ENCODE measurements at places on chromosomes 2 and 18.

GRCh38 chr2:182558564-182558963 lies 131.7 kb upstream of the PDE1A start:
- no peak for DNase-seq

- no peak for DNase-seq
These were observed 62.8 kb upstream of the RNF152 start for GRCh38 chr18:61955644-61956043.

DNA sequence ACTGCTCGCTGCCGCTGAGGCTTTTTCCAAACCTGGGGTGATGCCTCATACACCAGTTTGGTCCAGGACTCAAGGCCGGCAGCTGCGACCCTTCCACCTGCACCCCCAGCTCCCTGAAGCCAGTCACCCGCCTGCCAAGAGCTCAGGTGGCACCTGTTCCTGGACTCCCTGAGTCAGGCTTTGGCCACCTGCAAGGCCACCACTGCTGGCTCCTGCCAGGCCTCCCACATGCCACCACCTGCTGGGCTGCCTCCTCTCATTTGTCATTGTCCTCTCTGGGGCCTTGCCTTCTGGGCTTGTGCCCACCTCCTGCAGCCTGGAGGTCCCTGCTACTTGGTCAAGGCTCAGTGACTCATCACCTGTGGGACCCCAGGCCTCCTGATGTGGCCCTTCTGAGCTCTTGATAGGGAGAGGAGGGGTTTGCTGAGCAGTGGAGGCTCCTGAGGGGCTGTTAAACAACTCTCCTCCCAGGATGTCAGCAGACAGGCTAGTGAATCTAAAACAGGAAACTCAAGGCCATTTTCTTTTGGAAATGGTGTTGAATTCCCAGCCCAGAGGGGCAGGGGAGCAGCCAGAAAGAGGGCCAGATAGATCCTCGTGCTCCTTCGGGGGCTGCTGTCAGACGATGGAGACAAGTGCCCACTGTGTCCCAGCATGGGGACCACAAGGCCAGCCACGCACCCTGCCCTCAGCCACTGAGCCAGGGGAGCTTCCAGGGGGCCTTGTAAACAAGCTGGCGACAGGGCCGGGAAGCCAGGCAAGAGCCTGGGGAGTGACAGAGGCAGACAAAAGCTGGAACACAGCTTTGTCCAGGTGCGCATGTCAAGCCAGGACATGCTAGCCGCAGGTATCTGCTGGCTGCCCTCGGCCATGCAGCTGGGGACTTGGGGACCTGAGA lies 416.8 kb downstream of the LRATD1 start:
- no peak for DNase-seq

- no peak for DNase-seq
These were observed 100.7 kb downstream of the LYPD6 start for GRCh38 chr2:149430743-149431736.

DNA sequence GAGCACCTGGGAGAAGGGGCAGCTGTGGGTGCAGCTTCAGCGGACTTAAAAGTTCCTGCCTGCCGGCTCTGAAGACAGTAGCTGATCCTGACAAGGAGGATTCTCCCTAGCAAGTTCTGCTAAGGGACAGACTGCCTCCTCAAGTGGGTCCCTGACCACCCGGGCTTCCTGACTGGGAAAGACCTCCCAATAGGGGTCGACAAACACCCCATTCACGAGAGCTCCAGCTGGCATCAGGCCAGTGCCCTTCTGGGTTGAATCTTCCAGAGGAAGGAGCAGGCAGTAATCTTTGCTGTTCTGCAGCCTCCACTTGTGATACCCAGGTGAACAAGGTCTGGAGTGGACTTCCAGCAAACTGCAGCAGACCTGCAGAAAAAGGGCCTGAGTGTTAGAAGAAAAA lies 632.9 kb downstream of the CCDC85A start:
- no peak for DNase-seq

- no peak for DNase-seq
These were observed 203.9 kb downstream of the PHLPP1 start for GRCh38 chr18:62919109-62919838.

GRCh38 chr2:215427585-215427984 lies 8.3 kb downstream of the FN1 start:
- DNase-seq, result no peak

- DNase-seq, result no peak
These were observed 27.2 kb upstream of the LPIN2 start for GRCh38 chr18:3040173-3040572.

- no peak for DNase-seq
These were observed 9.0 kb downstream of the EMX1 start for GRCh38 chr2:72926368-72926767.

DNA sequence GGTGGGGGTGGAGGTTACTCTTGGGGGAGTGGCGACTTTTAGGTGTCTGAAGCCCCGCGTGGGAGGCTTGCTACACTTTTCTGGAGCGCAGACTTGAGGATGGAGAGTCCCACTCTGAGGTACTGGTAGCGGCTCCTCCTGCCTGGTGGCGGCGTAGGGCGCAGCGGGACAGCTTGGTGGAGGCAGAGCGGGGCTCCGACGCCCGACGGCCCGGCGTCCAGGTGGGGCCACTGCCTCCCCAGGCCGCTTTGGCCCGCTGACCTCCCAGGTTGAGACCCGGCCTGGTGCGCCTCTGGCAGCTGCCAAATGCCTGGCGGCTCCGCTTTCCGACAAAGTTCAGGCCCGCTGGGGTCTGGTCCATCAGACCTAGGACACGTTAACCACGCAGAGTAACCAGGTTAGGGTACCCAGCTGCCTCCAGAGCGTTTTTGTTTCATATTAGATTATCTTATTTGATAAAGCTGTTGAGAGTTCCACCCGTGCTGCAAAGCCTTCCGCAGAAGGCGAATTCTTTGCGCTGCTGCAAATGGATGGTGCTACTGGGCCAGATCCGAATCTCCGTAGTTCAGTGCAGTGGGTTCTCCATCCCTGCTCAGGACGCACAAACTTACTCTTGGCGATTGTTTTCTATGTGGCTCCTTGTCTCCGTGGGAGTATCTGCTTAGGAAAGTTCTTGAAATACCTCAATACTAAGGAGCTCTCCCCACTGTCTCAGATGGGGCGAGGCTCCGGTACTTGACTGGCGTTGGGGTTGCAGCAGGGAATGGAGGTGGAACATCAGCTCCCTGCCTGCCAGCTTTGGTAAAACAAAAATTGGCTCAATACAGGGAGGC lies 405.9 kb downstream of the XIRP2 start:
- no peak for DNase-seq

GRCh38 chr2:22907330-22907729 lies 477.6 kb upstream of the KLHL29 start:
- no peak for DNase-seq

DNA sequence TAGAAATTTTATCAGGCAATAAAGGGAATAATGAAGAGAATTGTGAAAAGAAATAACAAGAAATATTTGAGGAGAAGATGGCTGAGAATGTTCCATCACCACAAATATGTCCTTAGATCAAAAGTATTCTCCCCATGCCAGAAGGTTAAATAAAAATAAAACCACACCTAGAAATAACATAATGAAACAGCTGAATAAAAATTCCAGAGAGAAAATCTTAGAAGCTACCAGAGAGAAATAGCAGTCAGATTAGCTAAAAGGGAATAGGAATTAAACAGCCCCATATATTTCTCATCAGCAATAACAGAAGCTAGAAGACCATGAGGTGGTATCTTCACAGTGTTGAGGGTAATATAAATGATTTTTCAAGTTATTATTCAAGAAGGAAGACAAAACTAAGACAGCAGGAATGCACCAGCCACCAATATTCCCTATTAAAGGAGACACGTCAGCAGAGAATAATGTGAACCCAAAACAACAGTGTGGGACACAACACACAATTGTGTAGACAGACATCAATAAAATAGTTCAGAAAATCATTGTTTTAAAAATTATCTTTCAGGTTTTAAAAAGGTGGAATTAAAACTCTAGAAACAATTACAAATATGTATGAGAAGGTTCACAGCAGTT lies 82.0 kb upstream of the NEDD4L start:
- no peak for DNase-seq

- DNase-seq, result no peak
These were observed 129.5 kb upstream of the CAVIN2 start for GRCh38 chr2:191976436-191976835.

DNA sequence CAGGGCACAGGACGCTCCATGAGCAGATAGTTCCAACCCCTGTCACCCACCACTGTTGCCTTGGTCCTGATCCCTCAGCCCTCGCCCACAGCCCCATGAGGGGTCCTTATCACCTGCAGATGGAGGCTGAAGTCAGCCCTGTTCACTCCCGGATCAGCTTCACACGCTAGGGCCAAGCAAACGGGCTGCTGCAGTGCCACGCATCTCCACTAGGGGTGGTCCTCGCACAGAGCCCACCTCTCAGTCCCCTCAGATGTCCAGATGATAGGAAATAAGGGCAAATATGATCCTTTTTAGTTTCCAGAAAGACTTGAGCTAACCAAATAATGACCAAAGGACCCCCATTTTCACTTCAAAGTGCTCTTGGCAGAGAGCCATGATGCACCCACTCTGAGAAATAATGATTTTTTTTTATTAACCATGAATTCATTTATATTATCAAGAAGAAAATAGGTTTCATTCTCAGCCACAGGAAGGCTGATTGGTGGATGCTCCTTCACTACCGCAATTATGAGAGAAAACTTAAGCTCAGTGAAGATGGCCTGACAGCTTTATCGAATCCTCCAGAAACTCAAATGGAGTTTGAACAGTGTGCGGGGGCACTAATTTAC lies 71.9 kb upstream of the KLHL29 start:
- no peak for DNase-seq

DNA sequence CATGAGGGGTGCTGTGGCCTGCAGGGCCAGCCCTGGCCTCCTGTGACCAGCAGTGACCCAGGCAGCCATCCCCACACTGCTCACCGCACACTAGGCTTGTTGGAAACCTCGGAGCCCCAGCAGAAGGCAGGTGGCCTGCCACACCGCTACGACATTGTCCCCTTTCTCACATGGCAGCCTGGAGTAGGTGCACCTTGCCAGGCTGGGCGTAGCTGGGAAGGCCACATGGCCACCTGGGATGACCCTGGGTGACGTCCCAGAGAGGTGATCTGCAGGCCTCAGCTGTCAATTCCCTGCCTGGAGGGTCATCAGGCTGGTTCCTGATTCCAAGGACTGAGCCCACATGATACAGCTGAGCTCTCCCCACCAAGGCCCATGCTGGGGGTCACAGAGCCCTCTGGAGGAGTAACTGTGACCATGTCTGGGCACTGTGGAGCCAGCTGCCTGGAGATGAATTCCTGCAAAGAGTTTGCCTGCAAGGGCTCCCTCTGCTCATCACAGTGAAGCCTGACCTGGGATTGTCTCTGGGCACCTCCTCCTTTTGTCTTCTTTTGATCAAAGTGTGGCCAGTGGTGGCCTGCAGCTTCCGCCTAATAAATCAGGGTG lies 119.6 kb upstream of the OTOS start:
- no peak for DNase-seq

DNA sequence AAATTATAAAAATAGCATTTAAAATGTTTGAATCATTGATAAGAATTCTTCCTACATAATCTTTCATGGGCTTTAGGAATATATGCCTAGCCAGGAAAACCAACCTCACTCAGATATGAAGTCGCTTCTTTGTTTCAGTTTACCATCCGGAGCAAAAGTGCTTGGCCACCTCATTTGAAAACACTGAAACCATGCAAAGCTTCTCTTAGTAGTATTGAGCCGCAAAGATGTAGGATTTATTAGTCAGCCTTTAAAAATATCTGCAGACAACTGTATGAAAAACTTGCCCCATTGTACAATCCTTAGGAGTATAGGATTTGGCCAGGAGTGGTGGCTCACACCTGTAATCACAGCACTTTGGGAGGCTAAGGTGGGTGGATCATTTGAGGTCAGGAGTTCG lies 24.3 kb upstream of the GPD2 start:
- no peak for DNase-seq

GRCh38 chr2:99710721-99711120 lies 220.9 kb upstream of the REV1 start:
- DNase-seq, result peak; percentile 29

GRCh38 chr2:124025171-124025580 lies at the start of gene CNTNAP5:
CNTNAP5 (plus strand) TSS chr2:124025287; CDS start chr2:124025651, 364 bp downstream.
- peak; percentile 48 for DNase-seq

GRCh38 chr2:11630855-11631254 lies 39.1 kb downstream of the NTSR2 start:
- no peak for DNase-seq

GRCh38 chr18:61900504-61901281 lies 7.9 kb upstream of the RNF152 start:
- no peak for DNase-seq

GRCh38 chr2:230000118-230000841 lies 68.4 kb downstream of the SLC16A14 start:
- DNase-seq, result no peak

DNA sequence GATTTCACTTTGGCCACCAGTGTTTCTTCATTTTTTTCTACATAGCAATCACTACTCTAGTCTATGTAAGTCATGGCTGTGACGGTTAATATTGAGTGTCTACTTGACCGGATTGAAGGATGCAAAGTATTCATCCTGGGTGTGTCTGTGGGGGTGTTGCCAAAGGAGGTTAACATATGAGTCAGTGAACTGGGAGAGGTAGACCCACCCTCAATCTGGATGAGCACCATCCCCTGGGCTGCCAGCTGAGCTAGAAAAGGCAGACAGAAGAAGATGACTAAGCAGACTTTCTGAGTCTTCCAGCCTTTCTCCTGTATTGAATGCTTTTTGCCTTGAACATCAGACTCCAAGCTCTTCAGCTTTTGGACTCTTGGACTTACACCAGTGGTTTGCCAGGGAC lies 265.0 kb upstream of the SLC8A1 start:
- DNase-seq, result no peak

- DNase-seq, result no peak
These were observed 294.3 kb upstream of the EPAS1 start for GRCh38 chr2:46002947-46003346.

- DNase-seq, result peak; percentile 20
These were observed 885 bp upstream of the DSEL start for GRCh38 chr18:67517444-67517765.

DNA sequence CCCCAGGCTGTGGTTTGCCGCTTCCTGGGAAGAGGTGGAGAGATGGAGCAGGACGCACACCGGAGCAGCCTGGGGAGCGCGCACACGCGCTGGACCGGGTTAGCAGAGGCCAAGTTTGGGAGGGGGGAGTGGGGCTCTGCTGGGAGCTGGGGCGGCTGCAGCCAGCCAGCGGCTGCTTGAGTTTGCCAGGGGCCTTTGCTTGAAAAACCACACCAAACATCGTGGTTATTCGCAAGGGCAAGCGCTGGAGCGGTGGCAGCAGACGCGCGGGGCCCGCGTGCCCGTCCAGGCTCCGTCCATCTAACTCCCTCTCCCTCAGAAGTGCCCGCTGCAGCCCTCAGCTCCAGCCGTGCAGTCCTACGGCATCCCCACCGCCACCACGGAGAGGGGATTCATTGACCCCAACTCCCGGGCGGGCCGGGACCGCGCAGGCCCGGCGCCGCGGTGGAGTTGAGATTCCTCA lies 4.6 kb downstream of the PTGR3 start:
- no peak for DNase-seq

- DNase-seq, result no peak
These were observed 219.0 kb downstream of the MYO3B start for GRCh38 chr2:170396799-170397459.

All from left ventricle myocardium inferior (tissue), 1 donor.